Motor neuron (in vitro differentiated cells): ENCODE measurements at places on chromosomes 5 and 9.
A peak's percentile ranks its signal among the peaks of the same experiment; 100 is the strongest.

GRCh38 chr5:81418606-81419005 lies 24.7 kb upstream of the ACOT12 start:
- ATAC-seq, result no peak

GRCh38 chr9:126875756-126876510 lies 15.5 kb downstream of the ZBTB34 start:
- ATAC-seq, result no peak

- ATAC-seq, result no peak
These were observed 122.3 kb downstream of the GNAQ start for GRCh38 chr9:77909306-77909705.

GRCh38 chr9:121589986-121590385 lies 61.4 kb upstream of the DAB2IP start:
- peak; percentile 74 for ATAC-seq

GRCh38 chr9:18480662-18481093 lies 6.7 kb downstream of the ADAMTSL1 start:
- ATAC-seq, result peak; percentile 54
